ENCODE measurements at places on chromosomes 4 and X. TPM values are rescaled to one million over a fixed set of nuclear protein-coding genes. Genes with fewer than 3 reads are reported as not detected.

CSAG3 gene
- total RNA-seq: not detected

- DNase-seq: no peak
Measured at GRCh38 chrX:28324321-28324721, 262.9 kb upstream of the IL1RAPL1 start.

GRCh38 chr4:24423670-24424069 is 160.7 kb downstream of the DHX15 start:
- DNase-seq: no peak

DNA sequence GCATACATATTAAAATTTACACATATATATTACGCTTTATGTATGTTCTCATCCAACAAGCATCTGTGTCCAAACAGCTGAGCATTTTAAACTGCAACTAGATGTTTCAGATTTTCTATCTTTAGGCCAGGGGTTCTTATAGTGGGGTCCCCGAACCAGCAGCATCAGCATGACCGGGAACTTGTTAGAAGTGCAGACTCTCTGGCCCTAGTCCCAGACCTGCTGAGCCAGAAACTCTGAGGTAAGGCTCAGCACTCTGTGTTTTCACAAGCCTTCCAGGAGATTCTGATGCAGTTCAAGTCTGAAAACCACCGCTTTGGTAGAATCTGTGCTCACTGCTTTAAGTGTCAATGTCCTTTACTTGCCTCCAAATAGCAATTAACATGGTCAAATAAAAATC is 266.2 kb upstream of the CASK start:
- DNase-seq: no peak
